ENCODE measurements at places on chromosomes 4 and X.
A peak's percentile ranks its signal among the peaks of the same experiment; 100 is the strongest.

DNA sequence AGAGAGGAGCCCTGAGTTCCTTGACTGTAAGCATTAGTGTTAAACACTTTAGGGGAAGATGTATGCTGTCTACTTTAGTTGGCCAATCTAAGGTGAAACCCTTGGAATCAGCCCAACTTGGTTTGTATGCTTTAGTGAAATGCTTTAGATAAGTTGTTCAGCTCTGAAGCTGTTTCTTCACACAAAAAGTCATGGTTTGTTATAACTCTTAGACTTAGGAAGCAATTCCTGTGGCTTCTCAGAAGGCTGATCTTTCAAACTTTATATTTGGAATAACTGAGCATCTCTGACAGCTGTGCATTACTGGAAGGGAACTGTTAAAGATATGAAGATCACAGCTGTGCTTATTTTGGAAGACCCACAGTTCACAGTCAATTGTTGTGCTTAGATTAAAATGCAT lies 714.1 kb downstream of the FAT4 start:
- DNase-seq, result no peak

GRCh38 chr4:42654631-42655268 lies 2.2 kb downstream of the ATP8A1 start:
- no peak for DNase-seq

DNA sequence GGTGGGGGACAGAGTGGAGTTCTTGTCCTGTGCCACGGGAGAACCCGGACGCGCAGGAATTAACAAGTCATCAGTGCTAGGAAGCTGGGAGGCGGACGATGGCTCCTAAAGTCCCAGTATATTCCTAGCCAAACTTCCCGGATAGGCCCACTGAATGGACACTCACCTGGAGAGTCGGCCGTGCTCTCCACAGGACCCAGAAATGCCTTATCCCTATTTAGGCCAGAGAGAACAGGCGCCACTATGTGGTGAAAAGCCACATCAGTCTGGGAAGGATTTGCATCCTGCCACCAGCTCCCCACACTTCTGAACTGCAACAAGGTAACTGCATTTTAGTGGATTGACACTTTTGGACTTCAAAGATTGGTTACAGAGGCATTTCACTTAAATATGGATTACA lies 1.1 kb downstream of the CFAP299 start:
- DNase-seq, result peak; percentile 34

GRCh38 chr4:26372076-26372475 lies 51.3 kb downstream of the RBPJ start:
- no peak for DNase-seq

- DNase-seq, result no peak
Observed at GRCh38 chr4:25938787-25939186, 24.8 kb downstream of the SMIM20 start.

GRCh38 chrX:48475296-48475695 lies 703 bp upstream of the FTSJ1 start:
- no peak for DNase-seq

Measured in brain (organoid and tissue), 16 donors.